ENCODE measurements at places on chromosomes 11 and 22.
A peak's percentile ranks its signal among the peaks of the same experiment; 100 is the strongest.

- DNase-seq, result no peak
Measured at GRCh38 chr22:41929418-41929810, 2.8 kb upstream of the TNFRSF13C start.

DNA sequence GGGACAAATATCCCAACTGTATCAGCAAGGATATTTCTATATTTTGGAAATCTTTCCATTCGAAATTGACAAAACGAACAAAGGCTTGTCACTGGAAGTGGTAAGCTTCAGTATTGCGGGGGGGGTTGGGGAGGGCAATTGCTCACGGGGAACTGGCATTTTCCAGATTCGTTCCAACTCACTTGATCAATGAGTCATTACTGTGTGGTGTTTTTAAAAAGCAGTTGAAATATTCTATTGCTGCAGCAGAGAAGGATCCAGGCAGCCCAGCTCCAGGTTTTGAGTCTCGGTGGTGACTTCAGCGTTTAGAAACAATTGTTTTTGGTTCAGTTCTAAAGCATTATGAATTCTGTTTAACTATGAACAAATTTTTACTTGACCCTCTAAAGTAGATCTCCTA, 33.8 kb upstream of the FBLN1 start:
- DNase-seq, result no peak

DNA sequence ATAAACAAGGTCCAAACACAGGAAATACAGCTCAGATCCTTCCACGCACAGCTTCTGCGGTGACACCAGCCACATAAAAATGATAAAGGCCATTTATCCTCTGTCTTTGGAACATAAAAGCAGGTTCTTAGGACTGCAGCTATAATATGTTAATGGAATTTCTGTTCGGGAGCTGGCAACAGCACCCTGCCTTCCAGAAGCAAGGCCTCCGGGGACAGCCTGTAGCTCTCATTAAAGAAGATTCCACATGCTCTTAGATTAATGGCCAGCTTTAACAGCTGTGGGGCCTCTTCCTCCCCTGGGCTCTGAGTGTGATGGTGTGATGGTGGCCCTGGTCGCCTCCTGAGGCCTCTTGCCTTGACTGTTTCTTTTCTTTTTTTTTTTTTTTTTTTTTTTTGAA, 137.3 kb downstream of the CACNA1I start:
- DNase-seq, result no peak

DNA sequence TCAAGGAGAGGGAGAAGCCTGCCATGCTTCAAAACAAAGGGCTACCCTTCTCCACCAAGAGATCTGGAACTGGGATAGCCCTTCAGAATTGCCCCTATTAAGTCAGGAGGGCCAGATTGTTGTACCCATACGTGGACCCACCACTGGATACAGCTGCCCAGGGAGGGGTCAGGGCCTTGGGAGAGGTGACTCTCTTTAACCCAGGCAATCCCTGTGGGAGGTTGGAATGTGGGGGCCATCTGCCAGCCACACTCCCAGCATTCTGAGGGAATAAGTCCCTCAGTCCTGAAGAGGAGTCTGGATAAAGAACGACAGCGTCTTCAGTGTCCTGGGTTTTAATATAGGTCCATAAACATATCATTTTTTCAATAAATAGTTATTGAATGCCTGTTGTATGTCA, 588.2 kb upstream of the TENM4 start:
- DNase-seq, result no peak

- no peak for DNase-seq
Measured at GRCh38 chr11:128715691-128716561, 22.1 kb downstream of the FLI1 start.

DNA sequence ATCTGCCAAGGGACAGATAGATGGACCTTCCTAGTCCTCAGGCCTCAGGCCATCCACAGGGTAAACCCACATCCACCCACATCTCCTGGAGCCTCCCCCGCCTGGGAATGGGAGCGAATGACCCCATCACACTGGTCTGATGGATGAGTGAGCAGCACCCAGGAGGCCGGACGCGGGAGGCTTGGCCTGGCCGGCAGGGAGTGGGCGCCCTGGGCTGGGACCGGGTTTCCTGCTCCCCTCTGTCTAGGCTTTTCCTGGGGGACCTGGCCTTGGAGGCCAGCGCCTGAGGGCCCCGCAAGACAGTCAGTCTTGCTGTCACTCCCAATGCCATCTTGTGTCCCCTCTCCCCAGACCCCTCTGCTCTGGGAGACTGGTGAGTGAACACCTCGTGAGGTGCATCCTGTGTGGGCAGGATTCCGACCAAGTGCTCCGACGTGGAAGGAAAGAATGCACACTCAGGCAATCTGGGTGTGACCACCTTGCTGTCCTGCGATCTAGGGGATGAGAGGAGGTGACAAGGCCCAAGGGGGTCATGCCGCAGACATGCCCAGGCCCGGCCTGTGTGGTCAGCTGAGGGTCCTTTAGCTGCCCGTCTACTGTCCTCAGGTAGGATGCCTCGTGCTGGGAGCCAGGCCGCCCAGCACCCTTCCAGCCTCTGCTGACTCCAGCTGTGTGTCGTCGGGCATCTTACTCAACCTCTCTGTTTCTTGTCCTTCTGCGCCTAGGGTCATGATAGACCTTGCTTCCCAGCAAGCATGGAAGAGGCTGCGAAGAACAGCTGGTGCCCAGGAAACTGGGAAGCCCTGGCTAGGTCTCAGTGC, 26.5 kb upstream of the WNT7B start:
- DNase-seq, result no peak

- DNase-seq, result no peak
Measured at GRCh38 chr11:102385085-102386007, 38.3 kb downstream of the BIRC2 start.

DNA sequence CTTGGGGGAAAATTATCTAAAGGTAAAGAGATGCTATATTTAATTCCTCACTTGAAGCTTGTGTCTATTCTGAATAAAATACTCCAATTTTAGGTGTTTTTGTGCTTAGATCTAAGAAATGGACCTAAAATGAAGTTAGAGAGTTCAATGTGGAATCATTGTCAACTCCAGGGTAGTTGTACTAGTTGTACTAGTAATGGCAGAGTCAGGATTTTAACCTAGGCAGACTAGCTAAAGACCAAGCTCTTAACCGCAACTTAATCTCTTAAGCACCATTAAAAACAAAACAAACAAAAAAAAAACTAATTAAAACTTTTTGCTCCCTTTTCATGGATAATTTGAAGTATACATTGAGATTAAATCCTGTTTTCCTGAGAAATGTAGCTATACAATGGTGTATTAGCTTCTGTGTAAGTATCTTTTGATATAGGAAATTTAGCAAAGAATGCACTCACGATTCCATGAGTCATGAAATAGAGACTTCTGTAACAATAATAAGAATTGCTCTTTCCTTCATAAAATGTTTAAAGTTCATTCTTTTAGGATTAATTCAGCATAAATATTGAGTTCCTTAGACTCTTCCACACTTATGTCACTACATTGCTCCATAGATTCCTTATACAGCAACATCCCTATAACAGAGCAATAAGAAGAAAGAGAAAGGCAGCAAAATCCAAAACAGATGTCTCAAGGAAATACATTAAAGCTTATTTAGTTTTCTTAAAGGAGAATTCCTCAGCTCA, 26.5 kb upstream of the SOX6 start:
- no peak for DNase-seq

DNA sequence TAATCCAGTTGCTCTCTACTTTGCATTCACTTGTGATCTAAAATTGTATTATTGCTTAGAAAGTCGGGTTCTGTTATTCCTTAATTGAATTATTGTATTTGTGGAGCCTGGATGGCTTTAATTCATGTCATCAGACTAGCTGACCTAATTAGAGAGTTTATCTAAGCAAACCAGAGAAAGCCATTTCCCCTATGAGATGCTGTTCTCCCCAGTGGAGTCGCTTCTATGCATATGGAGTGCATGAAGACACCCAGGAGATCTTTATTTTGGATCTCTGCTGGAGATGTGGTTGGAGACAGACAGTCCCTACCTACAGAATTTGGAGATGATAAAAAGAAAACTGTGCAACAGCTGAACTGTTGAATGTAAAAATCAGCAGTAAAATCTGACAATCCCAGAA, 45.2 kb upstream of the MYO18B start:
- DNase-seq, result no peak

DNA sequence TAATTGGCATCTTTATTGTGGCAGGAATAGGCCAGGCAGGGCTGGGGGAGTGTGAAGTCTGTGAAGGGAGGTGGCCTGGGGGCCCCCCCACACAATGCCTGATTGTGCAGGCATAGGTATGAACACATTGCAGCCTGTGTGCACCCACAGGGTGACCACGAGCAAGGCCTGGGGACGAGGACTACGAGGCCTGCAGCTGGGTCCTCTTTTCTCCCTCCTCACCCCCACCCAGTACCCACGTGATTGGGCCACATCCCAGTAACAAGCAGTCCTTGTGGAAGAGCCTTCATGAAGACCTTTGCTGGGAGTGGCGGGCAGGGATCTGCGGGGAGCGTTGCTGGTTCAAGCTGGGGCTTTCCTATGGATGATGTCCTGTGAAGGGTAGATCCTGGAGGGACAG, 29.3 kb downstream of the ZBTB16 start:
- DNase-seq, result no peak

- DNase-seq, result no peak
Measured at GRCh38 chr22:22796724-22797123, 90.9 kb upstream of the IGLL5 start.

DNA sequence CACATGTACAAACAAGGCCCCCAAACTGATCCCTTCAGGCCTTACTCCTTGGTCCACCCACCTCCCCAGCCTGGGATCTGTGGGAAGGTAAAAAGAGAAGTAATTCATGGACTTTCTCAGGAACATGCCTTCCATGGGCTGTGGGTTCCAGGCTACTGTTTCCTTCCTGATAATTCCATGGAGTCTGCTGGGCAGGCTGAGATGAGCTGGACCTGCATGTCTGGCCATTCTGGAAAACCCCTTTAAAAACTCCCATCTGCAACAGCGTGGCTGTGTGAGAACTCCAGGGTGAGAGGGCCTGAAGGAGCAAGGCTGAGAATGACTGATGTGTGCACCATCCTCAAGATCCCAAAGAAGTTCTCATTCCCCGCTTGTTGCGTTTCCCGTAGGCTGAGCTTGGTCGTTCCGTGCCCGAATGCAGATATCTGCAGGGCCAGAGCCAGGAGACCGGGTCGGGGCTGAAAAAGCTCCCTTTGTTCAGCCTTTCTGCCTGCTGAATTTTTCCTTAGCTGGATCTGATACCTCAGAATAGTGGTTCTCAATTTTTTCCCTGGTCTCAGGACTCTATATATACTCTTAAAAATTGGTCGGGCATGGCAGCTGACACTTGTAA, 72.9 kb downstream of the NAT10 start:
- no peak for DNase-seq

DNA sequence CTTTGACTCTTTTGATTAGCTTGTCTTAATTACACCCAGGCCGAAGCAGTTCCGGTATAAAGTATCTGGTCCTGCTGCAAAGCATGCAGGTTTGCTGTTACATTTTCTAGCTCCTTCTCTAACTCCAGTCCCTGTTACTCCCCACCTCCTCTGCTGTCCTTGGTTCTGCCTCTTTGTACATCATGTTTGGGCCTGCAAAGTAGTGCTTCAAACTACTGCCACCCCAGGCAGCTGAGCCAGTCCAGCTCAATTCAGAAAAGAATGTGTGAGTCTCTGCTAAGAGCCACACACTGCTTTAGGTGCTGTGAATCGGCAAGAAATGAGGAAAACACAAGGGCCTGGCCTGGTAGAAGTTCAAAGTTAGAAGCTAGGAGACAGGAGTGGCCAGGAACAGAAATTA, 136.0 kb downstream of the SERGEF start:
- DNase-seq, result no peak

- no peak for DNase-seq
Measured at GRCh38 chr22:20436307-20436767, 1.3 kb downstream of the SCARF2 start.

- DNase-seq, result no peak
Measured at GRCh38 chr11:4118107-4118506, 23.5 kb downstream of the RRM1 start.

- peak; percentile 81 for DNase-seq
Measured at GRCh38 chr11:124746621-124747243, 5.3 kb downstream of the VSIG2 start.

GRCh38 chr22:48943567-48944432, 883.9 kb downstream of the BRD1 start:
- DNase-seq, result no peak

DNA sequence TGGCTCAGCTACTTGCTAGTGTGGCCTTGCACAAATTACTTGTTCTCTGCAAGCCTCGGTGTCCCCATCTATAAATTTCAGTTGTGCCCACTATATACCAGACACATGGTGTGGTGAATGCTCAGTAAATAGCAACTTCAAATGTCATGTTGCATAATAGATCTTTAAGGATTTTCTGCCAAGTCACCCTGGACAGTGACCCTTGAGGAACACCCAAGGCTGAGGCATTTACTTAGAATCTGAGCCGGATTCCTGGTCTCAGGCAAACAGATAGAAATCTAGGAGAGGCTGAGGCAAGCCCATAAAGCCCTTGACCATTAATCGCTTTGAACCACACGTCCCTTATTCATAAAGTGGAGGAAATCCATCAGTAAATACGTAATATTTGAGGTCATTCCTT, 9.7 kb downstream of the TEAD1 start:
- DNase-seq, result no peak

- no peak for DNase-seq
Measured at GRCh38 chr22:50519151-50519550, 6.2 kb downstream of the SCO2 start.

GRCh38 chr11:128587415-128587814, at the start of gene ETS1:
Gene ETS1, minus strand, starts transcription at chr11:128587558. Its CDS starts 14,428 bp downstream, at chr11:128573130.
- no peak for DNase-seq

DNA sequence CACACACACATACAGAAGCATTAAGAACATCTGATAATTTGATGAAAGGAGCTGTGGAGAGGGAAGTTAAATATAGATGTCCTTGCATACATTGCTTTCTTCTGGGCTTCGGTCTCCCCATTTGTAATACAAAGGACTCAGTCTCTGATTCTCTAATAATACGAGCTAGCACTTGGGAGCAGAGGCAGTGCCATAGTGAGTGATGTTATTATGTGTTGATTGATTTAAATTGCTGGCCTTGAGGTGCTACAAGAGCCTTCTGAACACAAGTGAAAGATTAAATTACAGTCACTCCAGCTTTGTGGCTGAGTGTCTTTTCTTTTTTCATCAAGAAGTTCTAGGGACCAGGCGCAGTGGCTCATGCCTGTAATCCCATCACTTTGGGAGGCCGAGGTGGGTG, 61.5 kb upstream of the HMGXB4 start:
- DNase-seq, result no peak

DNA sequence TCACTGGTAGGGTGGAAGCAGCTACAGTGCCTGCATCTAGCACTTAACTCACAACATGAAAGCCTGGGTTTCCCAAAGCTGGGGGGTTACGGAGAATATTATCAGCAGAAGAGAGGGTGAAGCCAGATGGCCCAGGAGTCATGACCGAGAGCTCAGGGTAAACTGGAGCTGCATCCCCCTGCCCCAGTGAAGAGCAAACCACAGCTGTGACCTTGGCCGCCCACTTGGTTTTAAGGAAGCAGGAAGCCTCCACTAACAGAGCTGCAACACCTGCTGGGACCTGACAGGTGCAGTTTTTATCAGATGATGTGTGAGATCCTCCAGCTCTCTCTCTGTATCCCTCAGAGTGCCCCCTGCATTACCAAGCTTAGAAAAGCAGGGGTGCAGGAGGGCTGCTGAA, 20.9 kb downstream of the TCP11L1 start:
- DNase-seq, result no peak
